ENCODE measurements at places on chromosomes 12 and 14.

GRCh38 chr12:56722832-56723231 is 2.3 kb downstream of the NACA start:
- no peak for DNase-seq

DNA sequence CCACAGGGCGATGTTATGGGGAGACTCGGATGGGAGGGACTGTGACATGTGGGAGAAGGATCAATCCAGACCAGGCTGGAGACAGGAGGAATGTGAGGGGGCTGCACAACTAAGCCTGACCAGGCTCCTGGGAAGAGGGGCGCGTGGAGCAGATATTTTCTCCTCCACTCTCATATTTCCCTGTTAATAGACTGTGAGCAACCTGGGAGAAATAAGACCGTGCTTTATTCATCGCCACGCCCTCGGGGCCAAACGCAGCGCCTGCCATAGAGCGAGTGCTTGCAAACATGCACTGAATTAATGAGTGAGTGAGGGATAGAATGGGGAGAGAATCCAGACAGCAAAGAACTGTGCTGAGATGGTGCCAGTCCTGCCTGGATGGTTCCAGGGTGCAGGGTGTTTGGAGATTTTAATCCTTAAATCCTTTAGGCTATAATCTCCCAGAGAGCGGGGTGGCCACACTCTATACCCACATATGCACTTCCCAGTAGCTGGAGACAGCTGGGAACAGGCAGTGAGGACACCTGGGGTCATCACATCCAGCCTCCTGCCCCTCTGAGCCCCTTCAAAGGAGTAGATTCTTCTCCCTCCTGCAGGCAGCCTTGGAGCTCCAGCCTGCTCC is 13.6 kb upstream of the FAIM2 start:
- DNase-seq: no peak

DNA sequence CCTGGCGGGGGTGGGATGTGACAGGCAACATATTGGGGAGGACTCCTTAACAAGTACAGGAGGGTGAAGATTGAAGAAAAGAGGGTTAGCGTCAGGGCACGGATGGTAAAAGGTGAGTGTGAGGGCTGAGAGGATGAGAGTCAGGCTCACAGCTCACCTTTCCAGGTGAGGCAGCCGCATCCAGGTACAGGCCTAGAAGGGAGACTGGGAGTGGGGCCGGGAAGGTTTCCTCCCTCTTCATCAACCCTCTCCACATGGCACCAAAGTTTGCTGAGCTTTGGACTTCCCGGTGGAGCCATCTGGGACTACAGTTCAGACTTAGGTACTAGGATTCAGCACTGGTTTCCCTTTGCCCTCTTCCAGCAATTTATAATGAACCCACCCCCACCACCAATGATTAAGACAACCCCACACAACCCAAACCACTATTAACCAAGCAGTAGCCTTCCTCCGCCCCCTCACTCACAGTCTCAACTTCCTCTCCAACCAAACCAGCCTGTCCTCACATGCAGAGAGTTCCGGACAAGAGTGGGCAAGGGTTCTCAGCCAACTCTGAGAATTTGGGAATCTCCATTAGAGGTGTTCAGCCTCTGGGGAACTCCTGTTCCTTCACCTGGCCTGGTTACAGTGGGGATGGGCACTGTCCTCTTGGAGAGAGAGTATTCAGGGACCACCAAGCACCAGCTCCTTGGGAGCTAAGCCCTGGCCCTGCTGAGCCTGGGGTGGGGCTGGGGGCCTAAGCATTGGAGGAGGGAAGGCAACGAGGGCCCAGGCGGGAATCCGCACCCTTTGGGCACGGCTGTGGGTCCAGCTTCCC is 2.4 kb upstream of the HOXC4 start:
- peak; percentile 39 for DNase-seq

DNA sequence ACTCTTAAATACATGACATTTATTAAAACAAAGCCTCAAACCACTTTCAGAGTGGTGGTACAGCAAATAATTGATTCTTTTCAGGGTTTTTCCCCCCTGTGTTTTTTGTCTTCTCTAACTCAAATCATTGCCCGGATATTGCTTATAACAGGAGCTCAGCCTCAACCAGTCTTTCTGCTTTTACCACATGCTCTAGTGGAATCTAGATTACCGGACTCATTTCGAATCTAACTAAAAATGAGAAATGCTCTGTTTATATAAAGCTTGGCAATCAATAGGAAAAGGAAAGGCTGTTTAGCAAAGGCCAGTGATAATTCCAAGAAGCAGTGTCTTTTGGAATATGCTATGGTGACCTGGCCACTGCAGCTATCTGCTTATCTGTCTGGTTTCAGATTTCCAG is 161.5 kb downstream of the ETV6 start:
- DNase-seq: peak; percentile 43

- no peak for DNase-seq
These were observed 7.9 kb downstream of the C14orf132 start for GRCh38 chr14:96047101-96047500.

- no peak for DNase-seq
These were observed 1.6 kb downstream of the LRRC43 start for GRCh38 chr12:122184517-122184916.

GRCh38 chr12:5996459-5996858 is 51.4 kb upstream of the ANO2 start:
- no peak for DNase-seq

DNA sequence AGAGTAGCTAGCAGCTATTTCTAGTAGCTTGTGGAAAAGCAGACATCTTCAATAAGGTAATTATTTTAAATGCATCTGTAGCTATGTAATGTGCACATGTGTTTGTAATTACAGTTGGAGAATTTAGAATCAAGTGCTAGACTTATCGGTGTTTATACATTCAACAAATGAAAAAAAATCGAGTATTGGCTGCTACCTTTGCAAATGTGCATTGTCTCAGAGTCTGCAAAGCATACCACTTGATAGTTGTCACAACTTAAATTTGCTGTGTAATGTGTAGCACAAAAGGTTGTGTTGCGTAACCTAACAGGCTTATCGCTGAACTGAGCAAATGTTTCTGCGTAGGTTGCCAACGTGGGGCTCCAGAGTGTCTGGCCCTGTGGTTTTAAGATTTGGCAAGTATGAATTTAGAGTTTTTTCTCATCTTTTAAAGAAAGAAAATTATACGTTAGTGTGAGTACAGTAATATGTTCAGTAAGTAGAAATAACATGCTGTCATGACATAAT is 44.3 kb downstream of the TMTC2 start:
- no peak for DNase-seq

DNA sequence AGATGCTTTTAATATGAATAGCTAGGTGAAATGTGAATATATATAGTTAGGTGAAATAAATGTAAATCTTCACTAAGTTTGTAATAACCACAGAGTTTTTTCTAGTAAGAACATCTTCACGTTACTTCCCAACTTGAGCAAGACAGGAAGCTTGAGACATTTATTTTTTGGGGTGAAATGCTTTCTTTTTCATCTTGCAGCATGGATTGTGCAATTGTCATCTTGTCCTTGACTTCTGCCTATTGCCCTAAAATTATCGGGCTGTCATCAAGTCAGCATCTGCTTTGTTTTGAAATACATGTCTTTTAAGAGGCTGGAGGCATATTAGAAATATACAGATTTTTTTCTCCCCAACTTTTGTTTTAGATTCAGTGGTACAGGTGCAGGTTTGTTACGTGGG is 433.9 kb downstream of the PCNX1 start:
- no peak for DNase-seq

DNA sequence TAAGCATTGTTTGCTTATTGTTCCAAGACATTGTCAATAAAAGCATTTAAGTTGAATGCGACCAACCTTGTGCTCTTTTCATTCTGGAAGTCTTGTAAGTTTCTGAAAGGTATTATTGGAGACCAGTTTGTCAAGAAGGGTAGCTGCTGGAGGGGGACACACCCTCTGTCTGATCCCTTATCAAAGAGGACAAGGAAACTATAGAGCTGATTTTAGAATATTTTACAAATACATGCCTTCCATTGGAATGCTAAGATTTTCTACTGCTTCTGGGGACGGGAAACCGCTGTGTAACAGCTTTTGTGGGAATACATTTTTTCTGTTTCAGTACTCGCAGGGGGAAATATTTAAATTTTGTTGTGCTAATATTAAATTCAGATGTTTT is 3.5 kb downstream of the FOS start:
- no peak for DNase-seq

DNA sequence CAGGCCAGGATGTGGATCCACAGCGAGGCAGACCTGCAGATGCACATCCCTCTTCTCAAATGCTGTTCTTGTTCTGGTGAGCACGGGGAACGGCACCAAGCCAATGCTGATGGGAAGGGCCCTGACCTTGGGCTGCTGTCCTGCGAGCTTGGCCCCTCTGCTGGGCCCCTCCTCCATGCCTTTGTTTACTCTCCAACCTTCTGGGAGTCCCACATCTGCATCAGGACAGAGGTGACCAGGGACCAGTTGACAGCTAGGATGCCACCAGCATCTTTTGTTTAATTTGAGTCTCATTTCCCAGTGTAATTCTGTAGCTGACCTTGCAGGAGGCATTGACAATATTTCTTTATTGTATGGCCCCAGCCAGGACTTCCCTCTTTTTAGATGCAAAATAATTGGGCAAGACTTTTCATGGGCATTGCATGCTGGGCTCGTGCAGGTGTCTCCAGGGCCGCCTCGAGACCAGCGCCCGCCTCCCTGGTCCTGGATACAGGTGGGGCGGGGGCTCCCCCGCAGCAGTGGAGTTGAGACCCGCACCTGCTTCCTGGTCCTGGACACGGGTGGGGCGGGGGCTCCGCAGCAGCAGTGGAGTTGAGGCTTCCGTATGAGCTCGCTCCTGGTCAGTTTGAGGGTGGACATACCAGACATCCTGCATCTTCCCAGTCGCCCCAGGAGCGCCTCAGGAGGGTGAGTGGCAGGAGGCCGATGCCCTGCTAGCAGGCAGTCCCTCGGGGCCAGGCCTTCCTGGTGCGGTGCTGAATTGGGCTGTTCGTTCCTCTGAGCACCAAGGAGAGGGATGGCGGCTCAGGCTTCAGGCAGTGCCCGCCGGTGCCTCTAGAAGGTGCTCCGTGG is 11.4 kb downstream of the PACS2 start:
- no peak for DNase-seq

GRCh38 chr12:130924966-130925665 is 28.6 kb upstream of the ADGRD1 start:
- no peak for DNase-seq

DNA sequence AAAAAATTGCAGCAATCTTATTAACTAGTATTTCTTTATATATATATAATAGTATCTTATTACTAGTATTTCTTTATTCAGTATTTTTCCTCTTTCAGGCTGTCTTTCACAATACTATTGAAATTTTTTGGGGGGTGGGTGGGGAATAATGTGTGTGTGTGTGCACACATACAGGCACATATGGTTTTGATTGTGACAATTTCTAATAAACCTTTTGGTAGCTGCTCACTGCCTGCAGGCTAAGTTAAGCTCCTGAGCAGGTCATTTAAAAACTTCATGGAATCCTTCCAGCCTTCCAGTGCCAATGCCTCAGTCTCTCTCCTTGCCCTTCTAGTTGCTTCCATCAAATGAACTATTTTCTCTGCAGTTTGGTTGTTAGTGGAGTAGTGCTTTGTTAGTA is 490.1 kb downstream of the PCNX1 start:
- no peak for DNase-seq

GRCh38 chr14:49858383-49858782 is 5.8 kb upstream of the NEMF start:
- no peak for DNase-seq

DNA sequence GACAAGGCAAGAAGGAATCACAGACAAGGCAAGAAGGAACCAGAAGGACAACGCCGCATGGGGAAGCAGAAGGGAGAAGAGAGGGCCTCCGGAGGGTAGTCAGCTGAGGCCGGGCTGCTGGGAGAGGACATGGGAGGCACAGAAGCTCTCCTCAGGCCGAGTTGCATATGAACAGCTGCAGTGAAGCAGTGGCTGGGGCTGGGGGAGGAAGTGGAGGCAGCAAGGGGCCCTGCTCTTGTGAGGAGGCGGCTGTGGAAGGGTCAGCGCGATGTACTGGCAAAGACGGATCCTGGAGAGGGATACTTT is 22.0 kb upstream of the TMEM106C start:
- no peak for DNase-seq

DNA sequence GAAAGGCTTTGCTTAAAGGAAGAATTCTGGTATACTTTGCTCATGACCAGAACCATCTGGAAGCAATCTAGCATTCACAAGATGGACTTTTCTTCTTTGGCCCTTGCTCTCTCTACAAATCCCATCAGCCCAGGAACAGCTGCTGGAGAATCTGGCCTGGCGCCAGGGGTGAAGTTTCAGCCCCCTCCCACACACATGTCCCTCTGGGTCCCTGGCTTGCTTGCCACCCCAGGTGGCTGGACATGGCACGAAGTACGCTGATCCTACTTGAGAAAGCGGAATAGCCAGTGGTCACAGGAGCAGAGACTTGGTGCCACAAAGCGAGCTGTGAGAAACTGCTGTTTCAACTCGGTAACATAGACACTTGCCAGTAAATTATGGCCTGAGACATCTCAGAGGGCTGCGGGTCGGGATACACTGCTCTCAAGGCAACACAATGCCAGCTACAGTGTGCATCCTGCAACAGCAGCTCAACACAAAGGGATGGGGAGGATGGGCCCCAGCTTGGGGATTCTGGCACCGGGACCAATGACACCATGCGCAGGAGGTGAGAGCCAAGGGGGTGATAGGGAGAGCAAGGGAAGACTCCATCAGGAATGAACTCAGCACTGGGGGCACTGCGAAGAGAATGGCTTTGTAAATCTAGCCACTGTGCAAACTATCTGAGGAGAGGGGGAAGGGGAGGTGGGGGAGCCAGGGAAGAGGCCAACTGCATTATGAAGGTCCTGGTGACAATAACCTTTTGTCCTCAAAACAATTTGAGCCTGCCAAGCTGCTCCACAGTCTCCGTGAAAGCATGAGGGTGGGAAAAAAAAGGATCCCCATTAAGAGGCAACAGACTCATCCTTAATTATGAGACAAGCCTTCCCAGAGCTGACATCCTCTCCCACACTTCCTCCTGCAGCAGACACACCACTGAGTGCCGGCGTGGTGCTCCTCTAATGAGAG is 219.9 kb downstream of the PPM1H start:
- no peak for DNase-seq

- DNase-seq: no peak
These were observed 806.0 kb downstream of the VRK1 start for GRCh38 chr14:97603201-97603600.

- no peak for DNase-seq
These were observed 74.7 kb downstream of the DBX2 start for GRCh38 chr12:44976246-44976645.

- DNase-seq: no peak
These were observed 25.4 kb downstream of the PSMC1 start for GRCh38 chr14:90281756-90282155.

DNA sequence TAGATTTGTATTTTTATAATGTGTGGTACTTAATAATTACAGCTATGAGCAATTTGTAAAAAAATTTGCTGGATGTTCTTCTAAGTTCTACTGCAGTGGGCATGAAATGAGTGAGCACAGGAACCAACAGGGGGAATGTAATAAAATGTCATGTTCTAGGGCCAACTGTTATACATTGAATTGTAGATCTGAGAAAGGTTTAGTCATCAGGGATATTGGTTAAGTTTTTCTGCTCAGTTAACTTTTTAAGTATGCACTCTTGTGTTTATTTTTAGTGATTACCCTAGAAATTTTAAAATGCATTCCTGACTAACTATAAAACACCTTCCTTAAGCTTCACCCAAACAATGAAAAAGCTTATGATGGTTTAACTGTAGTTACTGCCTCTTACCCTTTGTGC is 101.8 kb downstream of the CAND1 start:
- DNase-seq: no peak

All from GM13976 (cell line).